Fibroblast of pulmonary artery (primary cell): ENCODE measurements at places on chromosomes 5 and 9.
A peak's percentile ranks its signal among the peaks of the same experiment; 100 is the strongest.

DNA sequence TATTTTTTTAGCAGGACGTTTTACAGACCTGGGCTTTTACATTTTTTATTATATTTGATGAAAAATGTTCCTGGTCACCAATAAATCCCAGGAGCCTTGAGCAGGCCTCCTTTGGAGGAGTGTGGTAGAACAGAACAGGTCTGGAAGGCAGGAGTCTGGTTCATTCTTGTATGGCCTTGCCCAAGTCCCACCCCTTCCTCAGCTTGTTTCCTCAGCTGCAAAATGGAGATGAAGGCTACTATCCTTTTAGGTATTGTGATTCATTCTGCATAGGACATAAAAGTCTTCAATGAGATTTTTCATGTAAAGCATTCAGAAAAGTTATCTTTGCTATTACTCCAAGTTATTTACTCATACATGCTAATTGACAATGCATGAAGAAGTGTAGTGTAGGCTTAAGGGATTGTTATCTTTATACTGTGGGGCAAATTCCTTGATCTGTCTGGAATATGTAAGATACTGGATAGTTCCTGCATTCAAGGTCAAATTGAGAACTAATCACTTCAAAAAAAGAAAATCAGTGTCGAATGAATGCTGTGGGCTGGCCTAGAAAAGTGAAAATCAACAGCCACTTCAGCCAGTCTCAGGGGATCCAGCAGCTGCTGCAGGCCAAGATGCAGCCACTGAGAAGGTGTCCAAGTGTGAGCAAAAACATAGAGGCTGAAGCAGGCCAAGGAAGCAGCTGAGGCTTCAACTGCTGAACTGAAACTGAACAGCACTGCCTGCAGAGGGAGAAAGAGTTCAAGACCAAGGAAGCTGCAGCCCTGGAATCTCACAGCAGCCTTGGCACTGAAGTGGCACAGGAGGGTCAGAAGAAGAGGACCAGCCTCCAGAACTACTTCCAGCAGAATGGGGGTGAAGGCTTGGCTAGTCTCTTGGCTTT, 15.5 kb upstream of the SLC36A3 start:
- DNase-seq = peak; percentile 27

GRCh38 chr5:150131978-150132694, 23.5 kb downstream of the PDGFRB start:
- DNase-seq = no peak

DNA sequence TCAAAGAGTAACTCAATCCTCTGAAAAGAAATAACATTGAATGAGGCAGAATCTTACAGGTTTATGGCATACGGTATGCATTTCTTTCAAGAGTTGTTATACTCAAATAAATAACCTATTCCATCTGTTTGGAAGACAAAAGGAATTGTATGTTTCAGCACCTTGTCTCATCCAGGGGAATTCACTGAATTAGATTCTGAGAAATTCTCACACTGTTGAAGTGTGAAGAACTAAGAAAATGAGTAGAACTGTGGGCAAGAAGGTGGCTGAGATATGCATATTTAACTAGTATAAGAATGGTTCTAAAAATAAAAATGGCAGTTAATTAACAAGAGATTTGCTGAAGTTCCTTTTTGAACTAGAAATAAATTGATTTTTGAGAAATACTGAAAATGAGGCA, 279.3 kb upstream of the DAP start:
- DNase-seq = no peak

GRCh38 chr5:133052317-133053175, 733 bp downstream of the HSPA4 start:
- peak; percentile 62 for DNase-seq

DNA sequence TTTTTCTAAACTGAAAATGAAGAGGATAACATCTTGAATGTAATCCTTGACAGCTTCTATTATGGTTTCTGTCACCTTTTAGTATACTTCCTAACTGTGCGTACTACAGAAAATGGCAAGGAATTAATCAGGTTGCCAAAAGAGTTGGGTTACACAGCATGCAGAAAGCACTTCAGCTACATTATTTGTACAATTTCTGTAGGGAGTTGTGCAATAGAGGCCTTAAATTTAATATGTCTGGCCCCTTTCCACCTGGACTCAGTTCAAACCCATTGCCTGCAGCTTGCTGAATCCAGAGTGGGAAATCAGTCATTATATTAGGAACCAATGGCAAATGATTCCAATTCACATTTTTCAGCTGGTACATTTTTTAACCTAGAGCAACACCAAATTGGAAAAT, 549.7 kb downstream of the CSNK1G3 start:
- DNase-seq = peak; percentile 60

- peak; percentile 11 for DNase-seq
Measured at GRCh38 chr9:134814598-134815215, 65.9 kb upstream of the FCN2 start.

- DNase-seq = no peak
Measured at GRCh38 chr9:121171236-121171635, 30.4 kb downstream of the RAB14 start.

GRCh38 chr9:114411452-114411851, 23.7 kb upstream of the AKNA start:
- DNase-seq = no peak

- DNase-seq = no peak
Measured at GRCh38 chr5:137584262-137584661, 85.1 kb upstream of the SPOCK1 start.

GRCh38 chr5:33701951-33702350, 189.8 kb downstream of the ADAMTS12 start:
- DNase-seq = no peak

GRCh38 chr5:107769519-107769918, 98.8 kb upstream of the EFNA5 start:
- DNase-seq = no peak

- peak; percentile 92 for DNase-seq
Measured at GRCh38 chr9:35954942-35955546, 2.9 kb downstream of the OR2S2 start.

GRCh38 chr9:87687207-87687606, 38.7 kb upstream of the CTSL start:
- DNase-seq = no peak

DNA sequence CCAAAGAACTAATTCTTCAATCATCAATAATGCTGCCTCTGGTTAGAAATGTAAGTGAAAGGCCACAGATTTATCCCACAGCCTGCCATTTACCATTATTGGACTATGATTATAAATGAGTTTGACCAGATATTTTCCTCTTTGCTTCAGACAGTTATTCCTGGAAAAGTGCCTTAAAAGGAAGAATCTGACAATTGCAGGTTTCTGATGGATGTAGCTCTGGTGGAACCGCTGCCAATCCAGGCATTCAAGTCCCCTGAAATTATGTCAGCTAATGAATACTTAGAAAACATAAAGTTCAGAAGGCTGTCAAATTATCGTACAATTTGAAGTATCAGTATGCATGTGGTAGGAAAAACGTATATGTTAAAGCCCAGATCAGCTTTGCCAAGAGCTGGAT, 78.2 kb upstream of the NR4A3 start:
- no peak for DNase-seq

GRCh38 chr9:133978226-133978898, 13.8 kb downstream of the VAV2 start:
- DNase-seq = no peak

- DNase-seq = peak; percentile 57
Measured at GRCh38 chr5:56078278-56079156, 83.8 kb upstream of the IL6ST start.

- no peak for DNase-seq
Measured at GRCh38 chr5:128838623-128839022, 126.7 kb upstream of the SLC27A6 start.

DNA sequence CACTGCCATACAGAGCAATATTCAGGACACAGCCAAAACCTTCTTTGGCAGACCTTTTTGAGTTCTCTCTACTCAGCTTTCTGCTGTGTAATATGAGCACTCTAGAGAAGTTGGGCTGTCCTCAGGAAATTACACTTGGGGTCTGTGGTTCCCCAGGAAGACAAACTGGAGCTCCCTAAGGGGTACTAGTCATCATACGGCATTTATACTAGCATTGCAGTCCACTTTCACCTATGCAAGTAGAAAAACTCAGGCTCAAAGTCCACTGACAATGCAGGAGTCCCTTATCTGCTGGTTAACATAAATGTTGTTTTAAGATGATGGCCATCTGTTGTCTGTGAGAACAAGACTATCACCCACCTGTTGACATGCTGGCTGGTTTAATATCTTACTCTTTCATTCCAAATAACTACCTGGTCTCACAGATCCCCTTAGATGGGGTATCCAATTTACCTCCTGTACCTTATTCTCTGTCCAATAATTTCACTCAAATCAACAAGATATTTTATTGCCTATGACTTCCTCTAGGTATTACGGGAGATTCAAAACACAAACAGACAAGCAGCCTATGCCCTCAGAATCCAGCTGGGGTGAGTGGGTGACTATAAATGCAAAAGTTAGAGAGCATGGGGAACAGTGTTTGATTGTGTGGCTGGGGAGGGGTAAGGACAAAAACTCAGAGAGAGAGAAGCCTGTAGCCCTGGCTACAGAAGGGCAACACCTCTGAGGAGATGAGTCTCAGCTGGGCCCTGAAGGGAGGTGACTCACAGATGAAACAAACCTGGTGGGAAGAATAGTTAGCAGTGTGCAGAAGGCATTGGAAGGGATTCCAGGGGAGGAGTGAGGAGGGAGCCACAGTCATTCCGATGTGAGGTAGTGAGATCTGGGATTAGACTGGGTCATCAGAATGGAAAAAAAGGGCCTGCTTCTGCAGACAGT, 10.2 kb downstream of the DOCK8 start:
- DNase-seq = peak; percentile 3

GRCh38 chr5:124212934-124213333, 533.5 kb downstream of the ZNF608 start:
- no peak for DNase-seq

DNA sequence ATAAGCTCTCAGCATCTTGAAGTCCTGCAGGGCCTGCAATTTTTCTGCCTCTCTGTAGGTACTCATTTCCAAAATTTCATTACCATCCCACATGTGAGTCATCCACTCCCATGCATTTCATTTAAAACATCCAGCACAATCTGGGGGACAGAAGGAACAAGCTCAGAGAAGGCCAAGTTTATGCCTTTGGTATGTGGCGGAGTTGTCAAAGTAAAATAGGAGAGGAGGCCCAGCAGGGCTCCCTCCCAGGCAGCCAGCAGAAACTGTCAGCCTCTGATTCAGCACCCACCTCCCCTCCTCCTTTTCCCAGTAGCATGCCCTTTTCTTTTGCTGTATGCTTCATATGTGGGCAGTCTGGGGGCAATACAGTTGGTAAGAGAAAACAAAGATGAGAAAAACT, 126.4 kb upstream of the ZNF366 start:
- DNase-seq = peak; percentile 75

DNA sequence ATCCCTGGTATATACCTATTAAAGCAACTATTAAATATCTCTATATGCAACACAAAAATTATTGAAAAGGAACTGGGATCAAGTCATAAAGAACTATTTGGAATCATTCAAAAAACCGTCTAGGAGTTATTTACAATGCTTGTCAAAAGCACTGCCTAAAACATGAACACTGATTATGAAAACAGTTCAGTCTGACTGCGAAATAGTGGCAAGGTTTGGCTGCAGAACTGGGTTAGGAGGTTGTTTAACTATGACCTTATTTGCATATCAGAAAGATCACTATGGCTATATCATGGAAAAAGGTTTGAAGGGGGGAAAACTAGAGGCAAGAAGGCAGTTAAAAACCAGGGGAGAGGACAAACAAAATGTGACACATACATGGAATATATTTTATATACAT, 12.0 kb downstream of the FBXW2 start:
- DNase-seq = no peak

DNA sequence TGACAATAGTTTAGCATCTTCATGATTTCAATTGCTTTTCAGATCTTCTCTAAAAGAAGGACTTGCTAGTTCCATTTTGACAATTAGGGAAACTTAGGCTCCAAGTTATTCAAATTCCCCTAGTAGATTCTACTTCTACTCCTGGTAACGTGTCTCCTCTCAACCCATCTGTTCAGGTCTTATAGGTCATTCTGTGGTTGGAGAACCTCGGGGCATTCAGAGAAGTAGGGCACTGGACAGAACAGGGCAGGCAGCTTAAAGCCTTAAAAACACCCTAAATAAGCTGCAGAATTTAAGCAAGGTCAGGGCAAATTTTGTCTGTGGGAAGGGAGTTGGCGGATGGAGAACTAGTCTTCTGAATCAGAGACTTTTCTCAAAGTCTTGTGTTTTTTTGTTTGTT, 132.4 kb downstream of the TMEM174 start:
- no peak for DNase-seq

DNA sequence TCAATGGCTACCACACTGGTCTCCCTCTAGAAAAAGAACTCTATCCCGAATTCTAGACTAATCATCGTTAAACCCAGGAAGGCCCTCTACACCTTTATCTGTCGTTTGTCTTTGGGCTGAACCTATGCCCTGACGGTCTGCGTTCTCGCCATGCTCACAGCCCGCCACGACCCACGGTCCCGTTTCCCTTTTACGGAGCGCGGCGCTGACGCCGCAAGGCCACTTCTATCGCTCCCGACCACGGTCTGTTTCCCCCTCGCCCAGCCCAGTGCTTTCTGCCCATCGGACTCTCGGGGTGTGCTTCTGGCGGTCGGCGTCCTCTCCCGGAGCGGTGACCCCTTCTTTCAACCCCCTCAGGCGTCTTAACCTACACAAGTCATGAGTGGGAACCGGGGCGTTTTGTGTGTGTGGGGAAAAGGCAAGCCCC, 974 bp downstream of the C9orf40 start:
- DNase-seq = peak; percentile 27
